ENCODE measurements at places on chromosomes 2 and 18.

GRCh38 chr2:241676665-241677064, 9.9 kb downstream of the DTYMK start:
- no peak for DNase-seq

DNA sequence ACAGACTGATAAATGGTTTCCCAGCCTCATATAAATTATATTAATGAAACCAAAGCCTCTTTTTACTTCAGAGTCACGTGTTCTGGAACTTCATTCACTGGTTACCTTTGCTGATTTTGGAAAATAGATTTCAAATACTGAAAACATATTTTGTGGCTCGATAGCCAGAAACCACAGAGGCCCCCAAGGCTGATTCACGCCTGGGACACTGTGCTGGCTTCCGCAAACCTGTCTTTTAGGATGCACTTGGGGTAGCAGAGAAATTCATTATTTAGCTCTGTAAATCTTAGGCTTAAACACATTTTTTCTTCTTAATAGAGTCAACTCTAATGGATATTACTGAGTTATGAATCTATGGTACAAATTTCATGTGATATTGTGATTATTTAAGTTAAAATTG, 90.7 kb upstream of the TMEM18 start:
- no peak for DNase-seq

DNA sequence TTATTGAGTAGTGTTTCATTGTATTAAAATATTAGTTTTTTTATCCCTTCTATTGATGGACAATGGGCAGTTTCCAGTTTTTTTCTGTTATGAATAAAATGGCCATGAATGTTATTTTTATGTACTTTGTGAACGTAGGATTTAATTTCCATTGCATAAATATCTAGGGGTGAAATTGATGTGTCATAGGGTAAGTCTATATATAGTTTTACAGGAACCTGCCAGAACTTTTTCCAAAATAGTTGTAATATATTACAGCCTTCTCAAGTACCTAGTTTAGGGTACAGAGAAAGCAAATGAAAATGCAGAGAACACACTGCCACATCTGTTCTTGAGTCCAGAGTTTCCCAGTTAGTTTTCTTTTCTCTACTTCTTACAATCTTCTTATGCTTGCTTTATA, 378.6 kb downstream of the MEIS1 start:
- DNase-seq: no peak

DNA sequence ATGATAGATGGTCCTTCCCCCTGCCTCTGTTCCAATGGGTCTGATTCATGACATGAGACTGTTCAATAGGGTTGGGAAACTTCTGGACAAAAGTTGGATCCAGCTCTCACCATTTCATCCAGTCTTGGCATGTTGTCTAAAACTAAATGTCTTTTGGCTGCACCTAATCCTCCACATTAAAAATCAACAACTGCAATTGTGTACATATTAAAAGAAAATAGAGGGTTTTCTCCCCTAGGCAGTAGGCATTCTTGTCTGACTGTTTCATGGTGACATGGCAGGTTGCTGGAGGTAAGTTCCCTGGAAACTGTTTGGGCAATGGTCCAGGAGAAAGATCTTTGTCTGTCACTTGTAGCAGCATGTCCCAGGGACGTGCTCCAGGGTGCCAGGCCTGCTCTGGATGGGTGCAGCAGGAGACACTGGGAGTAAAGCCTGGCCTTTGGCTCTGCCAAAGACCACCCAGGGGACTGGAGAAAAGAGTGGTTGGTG, 135.8 kb downstream of the TCF4 start:
- no peak for DNase-seq

GRCh38 chr18:78830826-78831225, 148.8 kb upstream of the SALL3 start:
- no peak for DNase-seq

Data from natural killer cell (primary cell).